CD4-positive, alpha-beta T cell treated with Interleukin-12 subunit alpha and Interleukin-12 subunit beta, for 1 hour (primary cell): ENCODE measurements at places on chromosomes 2 and 18.

GRCh38 chr2:72148837-72149555 is 1.3 kb upstream of the CYP26B1 start:
- no peak for DNase-seq

DNA sequence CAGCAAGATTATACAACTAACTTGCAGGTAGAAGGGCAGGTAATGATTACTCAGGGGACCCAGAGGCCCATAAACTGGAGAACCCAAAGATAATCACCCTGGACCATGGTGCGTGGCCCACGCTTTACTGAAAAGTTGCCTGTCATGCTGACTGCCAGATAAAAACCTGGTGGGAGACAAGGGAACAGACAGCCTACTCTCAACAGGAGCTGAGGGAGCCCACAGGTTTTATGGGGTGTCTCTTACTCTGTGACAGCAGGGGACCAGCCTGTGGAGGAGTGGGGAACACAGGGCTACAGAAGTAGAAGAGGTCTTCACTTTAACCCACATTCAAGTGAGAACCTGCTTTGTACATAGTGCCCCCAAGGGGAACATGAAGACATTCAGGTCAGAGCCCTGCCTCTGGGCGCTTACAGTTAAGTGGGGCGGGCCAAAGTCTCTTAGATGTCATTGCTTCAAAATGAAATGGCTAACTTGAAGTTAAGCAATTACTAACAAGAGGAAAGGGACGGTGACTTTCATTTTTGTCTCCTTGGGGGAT is 60.4 kb downstream of the DHRS9 start:
- no peak for DNase-seq

DNA sequence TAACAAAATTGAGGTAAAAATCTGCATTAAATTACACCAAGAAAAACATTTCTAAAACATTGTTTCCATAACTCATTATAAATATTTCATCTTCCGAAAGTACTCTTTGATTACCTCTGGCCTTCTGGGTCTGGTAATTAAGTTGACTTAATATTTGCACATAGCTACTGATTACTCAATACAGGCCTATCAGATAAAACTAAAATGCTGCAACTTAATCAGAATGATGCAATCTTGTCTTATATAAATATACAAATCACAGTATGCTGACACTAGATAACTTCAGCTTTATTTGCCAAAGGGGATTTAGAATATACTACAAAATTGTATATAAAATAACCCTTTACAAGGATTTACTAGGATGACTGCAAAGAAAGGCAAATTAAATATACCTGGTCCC is 49.3 kb downstream of the SLC35F5 start:
- DNase-seq, result no peak

DNA sequence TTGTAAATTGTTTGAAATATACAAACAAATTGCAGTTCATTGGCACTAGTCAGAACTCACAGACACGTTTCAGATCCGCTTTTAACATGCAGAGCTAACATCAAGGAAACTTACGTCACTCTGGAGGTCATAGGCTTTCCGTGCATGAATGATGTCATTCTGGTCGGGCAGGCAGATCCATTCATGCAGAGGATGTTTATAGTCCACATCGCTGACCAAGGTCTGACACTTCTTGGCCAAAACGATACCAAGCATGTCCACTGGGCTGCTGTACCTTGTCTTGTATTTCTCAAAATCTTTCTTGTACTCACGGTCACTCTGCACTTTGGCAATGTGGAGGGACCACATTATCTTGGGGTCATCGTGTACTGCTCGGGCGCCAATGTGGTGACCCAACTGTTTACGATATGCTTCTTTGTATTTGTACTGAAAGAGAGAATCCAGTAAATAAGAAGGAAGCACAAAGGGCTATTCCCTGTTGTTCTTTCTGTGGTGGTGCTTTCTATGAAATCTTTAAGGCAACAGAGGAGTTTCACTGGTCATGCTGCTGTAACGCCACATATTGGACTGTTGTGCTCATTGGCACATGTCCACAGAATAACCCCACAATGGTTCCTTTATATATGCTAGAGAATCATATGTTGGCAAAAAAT is 114.8 kb downstream of the NEB start:
- no peak for DNase-seq

- DNase-seq, result no peak
These were observed 77.4 kb downstream of the INHBB start for GRCh38 chr2:120423167-120423943.

GRCh38 chr2:163778045-163778781 is 42.4 kb upstream of the FIGN start:
- DNase-seq, result no peak
